NCI-H446 treated with DMSO at 0.1 percent for 48 hours (cell line): ENCODE measurements at places on chromosomes 3 and 15.

DNA sequence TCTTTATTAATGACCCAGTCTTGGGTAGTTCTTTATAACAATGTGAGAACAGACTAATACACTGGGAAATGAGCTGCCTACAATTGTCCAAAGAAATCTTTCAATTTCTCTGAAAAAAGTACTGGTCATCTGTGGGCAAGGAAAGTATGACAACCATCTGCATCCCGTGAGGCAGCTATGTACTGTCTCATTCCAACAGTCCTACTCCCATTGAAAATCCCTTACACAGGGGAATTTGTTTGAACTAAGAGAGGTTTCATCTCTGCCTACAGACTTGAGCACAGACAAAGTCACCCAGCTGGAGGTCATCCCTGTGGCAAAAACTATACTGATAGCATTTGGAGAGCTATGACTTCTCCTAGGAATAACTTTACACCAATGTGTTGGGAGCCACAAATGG is 27.1 kb downstream of the SHC4 start:
- no peak for DNase-seq

- no peak for DNase-seq
Observed at GRCh38 chr3:100086401-100086800, 27.9 kb downstream of the FILIP1L start.

GRCh38 chr3:157876556-157876955 is 229.7 kb downstream of the SHOX2 start:
- DNase-seq, result no peak

- no peak for DNase-seq
Observed at GRCh38 chr15:56199038-56199437, 44.6 kb downstream of the RFX7 start.

DNA sequence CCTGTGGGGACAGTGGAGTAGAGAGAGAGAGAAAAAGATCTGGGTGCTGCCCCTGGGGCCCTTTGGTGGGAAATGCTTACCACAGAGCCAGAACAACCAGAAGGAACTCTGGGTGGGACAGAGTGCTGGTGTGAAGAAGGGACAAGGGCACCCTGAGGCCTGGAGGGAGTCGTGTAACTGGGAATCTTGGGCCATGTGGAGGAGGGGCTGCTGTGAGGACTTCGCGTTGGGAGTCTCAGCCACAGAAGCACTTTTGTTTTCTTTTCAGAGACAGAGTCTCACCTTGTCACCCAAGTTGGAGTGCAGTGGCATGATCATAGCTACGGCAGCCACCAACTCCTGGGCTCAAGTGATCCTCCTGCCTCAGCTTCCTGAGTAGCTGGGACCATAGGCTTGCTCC is 24.3 kb downstream of the XYLB start:
- DNase-seq, result no peak

DNA sequence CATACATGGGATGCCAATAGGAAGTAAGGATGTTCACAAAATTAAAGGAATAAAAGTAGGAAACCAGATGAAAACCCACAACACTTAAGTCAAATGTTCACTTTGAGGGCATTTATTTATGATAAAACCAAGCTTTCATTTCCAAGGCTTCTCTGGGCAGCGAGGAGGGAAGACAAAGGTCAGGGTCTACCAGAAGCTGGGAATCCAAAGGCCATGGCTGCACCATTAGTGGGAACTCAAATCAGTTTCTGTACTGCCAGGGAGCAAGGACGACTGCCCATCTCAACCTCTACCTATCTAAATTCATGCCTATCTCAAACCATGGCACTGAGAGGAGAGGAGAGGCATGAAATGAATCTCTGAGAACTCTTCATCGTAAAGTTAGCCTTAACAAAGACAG is 22.6 kb downstream of the PBRM1 start:
- no peak for DNase-seq

DNA sequence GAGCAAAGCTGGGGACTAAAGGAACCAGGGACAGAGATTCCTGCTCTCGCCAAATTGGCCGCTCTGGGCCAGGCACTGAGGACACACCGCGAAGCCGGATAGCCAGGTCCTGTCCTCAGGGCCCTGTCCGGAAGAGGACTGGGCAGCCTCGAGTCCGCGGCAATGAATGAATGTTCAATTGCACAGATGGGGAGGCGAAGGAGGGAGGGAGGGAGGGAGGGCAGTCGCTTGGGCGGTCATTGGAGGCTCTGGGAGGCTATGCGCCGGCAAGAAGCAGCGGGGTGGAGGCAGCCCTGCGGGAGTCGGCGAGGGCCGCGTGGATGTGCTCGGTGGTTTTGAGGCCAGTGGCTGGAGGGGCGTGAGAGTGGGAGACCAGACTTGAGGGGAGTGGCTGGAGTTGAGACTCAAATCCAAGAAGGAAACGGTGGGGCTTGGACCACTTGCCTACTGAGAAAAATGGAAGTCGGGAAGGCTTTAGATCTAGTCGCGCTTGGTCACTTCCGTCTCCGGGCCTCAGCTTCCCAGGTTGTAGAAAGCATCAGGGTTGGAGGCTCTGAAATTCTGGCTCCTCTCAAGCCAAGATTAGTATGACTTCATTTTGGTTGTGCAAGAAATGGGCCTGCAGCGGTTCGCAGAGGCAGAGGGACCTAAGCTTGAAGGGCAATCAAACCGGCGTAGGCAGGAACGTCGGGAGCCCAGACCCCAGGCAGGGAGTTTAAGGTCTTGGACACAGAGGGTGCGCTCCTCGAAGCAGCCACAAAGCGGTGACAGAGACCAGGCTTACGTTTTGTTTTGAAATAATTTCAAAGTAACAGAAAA is 21.1 kb upstream of the PLXND1 start:
- no peak for DNase-seq

- DNase-seq, result no peak
Observed at GRCh38 chr3:172375206-172375850, 72.9 kb downstream of the GHSR start.

GRCh38 chr3:20047976-20048883 is 8.0 kb downstream of the KAT2B start:
- DNase-seq, result no peak

- DNase-seq, result no peak
Observed at GRCh38 chr3:193563426-193563825, 8.7 kb upstream of the ATP13A4 start.

- DNase-seq, result no peak
Observed at GRCh38 chr3:111481551-111481950, 60.4 kb upstream of the CD96 start.

DNA sequence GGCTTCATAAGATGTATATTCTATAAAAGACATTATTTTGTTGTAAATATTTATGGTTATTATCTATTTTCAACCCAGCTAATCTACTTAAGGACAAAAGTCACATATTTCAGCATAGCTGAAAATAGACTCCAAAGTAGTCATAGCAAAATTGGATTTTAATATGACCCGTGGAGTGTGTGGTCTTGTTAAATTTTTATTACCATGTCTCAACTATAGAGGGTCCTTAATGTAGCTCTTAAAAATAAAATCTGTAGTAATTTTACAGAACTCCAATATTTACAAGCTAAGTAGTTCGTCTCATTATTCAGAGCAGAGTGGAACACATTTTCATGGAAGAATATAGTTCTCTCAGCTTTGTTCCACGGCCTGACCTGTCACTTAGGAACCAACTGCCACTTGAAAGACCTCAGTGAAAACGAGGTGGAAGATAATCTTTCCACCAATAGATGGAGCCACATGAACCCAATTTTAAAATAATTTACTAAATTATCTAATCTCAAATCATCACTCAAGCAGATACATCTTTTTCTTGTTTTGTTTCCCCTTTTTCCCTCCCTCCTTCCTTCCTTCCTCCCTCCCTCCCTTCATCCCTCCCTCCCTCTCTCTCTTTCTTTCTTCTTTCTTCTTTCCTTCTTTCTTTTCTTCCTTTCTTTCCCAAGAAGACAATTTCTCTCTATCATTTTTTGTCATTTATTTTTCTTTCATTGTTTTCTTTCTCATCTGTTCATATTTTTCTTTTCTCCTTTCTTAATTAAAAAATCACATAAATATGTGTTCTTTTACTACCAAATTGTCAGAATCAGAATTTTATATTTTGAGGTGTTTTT is 97.2 kb downstream of the CLDN1 start:
- no peak for DNase-seq

GRCh38 chr3:13234666-13235065 is 161.4 kb upstream of the IQSEC1 start:
- no peak for DNase-seq

DNA sequence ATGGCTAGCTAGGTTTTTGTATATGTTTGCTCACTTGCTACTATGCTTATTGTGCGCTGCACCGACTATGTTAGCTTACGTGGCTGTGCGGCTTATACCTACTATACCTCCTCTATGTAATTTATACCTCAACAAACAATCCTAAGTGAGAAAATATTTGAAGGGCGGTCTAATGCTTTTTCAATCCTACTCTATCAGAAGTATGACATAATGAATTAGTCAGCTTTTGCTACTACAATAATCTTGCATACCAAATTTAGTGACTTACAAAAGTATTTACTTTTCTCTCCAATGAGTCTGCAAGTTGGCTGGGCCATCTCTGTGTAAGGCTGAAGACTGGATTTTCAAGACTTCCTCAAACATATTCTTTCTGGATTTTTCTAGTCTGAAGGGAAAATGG is 391.2 kb upstream of the NECTIN3 start:
- DNase-seq, result no peak

DNA sequence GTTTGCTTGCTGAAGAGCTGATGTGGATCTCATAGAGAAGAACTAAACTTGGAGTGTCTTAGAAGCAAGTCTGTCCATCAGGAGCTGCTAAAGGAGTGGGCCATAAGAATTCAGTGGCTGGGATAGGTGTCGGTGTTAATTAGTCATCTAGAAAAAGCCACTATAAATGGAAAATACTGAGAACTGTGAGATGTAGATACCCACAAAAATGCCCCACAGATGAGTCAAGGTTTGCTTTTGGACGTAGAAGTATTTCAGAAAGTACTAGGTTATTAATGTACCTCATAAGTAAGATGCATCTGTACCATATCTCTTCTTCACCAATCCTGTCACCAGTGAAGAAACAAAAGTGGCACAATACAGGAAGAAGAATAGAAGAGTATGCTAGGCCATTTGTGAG is 530.9 kb upstream of the TGFBR2 start:
- DNase-seq, result no peak

- no peak for DNase-seq
Observed at GRCh38 chr3:29721789-29722188, 440.9 kb downstream of the RBMS3 start.

DNA sequence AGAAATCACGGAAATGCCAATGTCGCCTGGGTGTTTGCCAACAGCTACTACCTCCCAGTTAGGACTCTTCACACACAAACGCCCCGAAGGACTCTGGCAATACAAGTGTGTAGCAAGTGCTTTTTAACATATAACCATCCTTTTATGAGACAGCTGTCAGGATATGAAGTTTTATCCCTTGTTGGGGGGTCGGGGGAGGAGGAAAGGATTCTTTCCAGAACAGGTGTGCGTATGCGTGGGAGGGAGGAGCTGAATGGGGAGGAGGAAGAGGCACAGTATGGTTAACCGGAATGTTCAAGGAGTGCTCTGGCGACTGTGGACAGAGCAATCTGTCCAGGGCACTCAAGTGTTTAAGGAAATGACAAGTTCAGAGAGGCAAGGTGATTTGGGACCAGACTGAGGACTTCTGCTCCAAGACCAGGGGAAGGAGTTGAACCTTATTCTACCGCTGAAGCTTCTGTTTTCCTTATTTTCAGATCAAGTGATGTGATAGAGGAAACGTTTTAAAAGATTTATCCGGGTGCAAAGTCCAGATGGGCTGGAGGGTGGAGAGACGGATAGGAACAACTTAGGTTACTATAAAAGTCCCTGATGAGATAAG is 1.3 kb downstream of the TSPAN3 start:
- DNase-seq, result no peak
